Mammary epithelial cell (primary cell): ENCODE measurements at places on chromosomes 11 and 22.

GRCh38 chr22:25452116-25452700, 112.3 kb upstream of the GRK3 start:
- DNase-seq: no peak

DNA sequence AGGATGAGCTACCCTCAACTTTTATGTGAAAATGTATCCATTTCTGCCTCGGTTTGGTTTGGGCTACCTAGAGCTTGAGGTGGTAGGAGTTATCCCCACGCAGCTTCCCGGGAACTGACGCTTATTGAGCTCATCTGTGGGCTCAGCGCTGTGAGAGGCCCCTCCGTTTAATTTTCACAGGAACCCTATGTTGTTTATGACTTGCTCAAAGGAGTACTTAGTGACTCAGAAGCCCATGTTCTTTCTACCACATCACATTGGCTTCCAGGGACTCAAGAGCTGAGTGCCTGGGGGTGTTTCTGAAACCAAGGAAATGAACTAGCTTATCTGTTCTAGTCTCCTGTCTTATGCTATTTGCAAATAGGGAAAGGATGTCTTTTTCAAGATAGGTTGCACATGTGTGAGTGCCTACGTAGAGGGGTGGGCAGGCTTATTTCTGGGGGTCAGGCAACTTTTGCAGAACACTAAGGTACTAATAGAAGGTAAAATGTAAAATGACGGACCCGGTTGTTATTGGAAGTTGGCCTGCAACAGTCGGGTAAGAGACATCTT, 40.5 kb downstream of the MICAL2 start:
- DNase-seq: peak; percentile 50

DNA sequence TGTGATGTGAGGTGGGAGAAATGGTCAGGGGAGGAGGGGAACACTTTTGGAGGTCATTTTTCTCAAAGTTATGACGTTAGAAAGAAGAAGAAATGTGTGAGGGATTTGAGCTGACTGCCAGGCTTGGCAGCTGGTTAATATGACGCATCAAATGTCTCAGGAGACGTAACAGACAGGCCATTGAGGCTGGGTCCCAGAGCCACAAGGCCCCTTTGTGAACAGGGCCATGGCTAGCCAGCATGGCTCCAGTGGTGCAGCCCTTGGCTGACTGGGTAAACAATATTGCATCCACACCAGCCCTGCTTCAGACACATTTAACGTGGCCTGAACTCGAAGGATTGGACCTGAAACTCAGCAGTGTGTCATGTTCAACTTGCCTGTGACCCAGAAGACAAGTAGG, 34.3 kb downstream of the AMOTL1 start:
- DNase-seq: no peak

DNA sequence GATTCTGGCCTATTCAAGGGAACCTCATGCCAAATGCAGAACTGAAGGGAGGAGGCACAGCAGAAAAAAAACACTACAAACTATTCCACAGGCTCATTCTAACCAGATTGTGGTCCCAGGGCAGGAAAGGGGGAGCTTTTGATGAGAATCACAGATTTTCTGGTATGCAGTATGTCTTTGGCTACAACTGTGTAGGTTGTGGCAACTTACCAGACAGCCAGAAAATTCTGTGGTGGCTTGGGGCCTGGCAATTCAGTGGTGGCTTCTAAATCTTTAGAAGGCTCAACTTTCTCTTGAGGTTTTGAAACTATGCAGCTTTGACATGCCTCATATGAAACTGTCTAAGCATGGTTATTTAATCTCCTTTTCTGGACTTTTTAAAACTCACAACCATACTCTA, 850.8 kb upstream of the CCDC90B start:
- no peak for DNase-seq

DNA sequence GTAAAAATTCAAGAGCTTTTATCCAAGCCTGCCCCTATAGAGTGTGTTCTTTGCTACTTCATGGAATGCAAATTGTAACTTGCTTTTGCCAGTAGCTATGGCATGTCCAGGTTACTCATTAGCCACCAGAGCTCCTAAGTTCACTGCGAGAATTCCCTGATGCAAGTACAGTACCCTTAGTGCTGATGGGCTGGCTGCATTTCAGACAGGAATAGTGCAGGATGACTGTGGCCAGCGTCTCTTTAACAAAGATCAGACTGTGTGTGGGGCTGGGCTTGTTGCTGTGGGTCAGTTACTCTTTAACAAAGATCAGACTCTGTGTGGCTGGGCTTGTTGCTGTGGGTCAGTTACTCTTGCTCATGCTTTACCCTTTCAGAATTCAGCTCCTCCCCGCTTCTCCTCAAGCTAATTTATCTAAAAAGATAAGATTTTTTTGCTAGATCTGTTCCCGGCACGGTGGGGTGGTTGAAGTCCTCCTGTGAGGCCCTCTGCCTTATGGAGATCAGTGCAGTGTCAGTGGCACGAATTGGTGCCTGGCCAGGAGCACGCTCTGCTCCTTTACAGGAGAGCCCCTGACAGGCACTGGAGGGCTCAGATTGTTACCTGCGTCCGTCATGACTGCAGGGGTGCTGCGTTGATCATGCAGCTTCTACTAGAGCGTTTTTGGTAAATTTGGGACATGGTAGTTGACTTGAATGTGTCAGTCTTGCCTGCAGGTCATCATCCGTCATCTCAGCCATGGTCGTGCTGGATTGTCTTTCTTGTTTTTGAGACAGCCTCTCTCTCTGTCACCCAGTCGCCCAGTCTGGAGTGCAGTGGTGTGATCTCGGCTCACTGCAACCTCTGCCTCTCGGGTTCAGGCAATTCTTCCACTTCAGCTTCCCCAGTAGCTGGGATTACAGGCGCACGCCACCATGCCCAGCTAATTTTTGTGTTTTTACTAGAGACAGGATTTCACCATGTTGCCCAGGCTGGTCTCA, 27.0 kb downstream of the AP2A2 start:
- DNase-seq: no peak
